ENCODE measurements at places on chromosomes 2 and 18.

- DNase-seq, result peak; percentile 70
Observed at GRCh38 chr2:106095478-106096298, 98.4 kb downstream of the UXS1 start.

DNA sequence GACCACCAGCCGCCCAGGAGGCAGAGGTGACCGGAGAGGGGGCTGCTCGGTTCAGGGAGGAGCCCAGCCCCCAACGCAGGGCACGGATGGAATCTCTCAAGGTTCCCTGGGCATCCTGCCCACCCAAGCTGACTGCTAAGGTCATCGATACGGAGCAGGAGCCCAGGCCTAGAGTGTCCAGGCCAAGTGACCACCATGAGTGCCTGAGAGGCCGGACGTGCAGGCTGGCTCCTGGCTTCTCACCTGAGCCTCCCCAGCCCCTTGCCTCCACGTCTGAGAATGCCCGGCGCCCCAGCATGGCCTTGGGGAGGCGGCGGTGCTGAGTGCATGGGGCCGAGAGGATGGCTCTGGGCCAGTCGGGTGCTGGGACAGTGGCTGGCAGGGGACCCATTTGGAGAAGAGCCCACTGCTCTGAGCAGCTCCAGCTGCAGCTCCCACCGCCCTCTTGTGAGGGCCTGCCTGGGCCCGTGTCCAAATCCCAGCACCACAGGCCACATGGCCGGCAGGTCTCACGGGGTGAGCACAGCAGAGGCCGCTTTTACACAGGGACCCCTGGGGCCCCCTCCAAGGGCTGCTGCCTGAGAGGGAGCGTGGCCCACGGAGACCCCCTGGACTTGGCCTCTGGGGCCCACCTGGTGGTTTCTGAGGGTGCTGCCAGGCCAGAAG, 102.8 kb upstream of the CTDP1 start:
- no peak for DNase-seq

DNA sequence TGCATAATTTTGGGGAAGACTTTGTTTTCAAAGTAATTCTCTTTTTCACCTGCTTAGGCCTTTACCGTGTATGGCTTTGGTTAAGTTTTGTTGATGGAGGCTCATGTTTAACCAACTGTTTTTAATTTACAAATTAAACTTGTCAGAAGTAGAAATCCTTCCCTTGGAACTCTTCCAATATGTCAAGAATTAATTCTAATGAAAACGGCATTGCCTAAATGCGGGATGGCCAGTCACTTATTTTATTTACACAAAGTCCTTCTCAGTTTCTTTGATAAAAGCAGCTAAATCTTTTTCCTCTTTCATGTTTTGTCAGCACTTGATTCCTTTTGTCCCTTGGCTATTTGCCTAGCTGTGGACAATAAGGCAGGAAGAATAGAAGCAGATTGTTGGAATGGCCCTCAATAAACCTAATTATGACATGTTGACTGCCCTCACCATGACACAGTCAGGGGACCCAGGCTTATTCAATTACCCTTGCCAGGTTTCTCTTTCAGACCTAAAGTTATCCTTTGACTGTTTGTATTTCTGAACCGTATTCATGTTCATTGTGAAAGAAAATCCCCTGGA, 26.3 kb downstream of the PAX3 start:
- no peak for DNase-seq

DNA sequence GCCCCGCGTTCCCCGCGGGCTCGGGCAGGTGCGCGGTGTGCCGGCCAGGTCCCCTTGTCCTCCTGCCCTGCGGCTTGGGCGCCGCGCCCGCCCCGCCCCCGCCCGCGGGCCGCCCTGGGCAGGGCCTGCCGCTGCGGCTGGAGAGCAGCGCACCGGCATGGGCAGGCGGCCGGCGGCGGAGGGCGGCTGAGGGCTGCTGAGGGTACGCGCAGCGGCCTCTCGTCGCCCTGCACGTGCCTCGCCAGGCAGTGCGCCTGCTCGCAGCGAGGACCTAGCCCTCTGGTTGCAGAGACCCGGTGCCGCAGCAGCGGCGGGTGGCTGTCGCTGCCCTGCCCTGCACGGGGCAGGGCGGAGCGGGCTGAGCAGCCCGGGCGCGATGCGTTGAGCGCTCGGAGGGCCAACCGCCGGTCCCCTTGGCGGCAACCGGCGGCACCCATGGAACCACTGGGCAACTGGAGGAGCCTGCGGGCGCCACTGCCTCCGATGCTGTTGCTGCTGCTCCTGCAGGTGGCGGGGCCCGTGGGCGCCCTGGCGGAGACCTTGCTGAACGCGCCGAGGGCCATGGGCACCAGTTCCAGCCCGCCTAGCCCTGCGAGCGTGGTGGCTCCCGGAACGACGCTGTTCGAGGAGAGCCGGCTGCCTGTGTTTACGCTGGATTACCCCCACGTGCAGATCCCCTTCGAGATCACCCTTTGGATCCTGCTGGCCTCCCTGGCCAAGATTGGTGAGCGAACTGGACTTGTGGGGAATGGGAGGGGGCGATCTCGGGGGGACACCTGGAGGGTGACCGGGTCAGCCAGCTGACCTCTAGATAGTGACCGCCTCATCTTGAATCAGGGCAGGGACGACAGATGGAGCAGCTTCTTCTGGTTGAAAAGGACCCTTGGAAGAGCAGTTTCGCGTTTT, at the start of gene SLC9A2:
SLC9A2 (plus strand) TSS at position 140 of the 906 bp plus-strand sequence; CDS start at position 436, 296 bp downstream.
- DNase-seq, result no peak

GRCh38 chr2:42960842-42961180, 168.4 kb upstream of the HAAO start:
- no peak for DNase-seq

DNA sequence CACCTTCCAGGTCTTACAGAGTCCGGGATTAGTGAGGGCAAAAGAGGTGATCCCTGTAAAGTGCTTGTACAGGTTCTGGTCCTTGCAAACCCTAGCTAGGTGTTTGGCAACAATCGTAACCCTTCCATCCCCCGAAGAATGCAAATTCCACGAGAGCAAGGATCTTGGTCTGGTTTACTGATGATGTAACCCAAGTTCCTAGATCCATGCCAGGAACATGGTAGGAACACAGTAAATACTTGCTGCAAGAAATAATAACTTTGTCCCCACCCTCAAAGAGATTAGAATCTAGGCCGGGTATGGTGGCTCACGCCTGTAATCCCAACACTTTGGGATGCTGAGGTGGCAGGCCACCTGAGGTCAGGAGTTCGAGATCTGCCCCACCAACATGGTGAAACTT, 6.8 kb upstream of the NEU2 start:
- no peak for DNase-seq

- peak; percentile 29 for DNase-seq
Observed at GRCh38 chr2:157777427-157777826, 98.7 kb downstream of the ACVR1 start.

DNA sequence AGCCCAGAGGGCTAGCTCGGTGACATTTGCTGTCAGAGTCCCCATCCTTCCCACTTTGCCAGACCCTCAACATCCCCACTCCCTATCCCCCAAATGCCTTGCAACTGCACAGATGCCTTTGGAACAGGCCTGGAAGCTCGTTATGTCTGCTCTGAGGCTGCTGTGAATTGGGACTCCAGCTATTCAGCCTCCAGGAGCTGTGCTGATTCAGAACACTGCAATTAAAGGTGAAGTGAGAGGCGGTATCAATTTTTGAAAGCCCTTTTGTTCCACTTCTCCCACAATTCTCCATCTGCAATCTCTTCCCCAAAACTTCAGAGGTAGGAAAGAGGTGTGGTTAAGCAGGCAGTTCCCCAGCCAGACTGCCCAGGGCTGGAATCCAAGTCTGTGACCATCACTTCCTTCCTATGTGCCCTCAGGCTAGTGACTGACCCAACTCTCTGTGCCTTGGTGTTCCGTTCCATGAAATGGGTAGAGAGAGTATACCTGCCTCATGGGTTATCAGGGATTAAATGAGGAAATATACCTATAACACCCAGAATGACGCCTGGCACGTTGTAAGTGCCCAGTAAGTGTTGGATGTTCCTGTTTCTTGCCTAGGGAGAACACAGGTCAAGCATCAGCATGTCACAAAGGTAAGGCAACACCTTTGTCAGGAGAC, 17.5 kb downstream of the NOSTRIN start:
- DNase-seq, result no peak

DNA sequence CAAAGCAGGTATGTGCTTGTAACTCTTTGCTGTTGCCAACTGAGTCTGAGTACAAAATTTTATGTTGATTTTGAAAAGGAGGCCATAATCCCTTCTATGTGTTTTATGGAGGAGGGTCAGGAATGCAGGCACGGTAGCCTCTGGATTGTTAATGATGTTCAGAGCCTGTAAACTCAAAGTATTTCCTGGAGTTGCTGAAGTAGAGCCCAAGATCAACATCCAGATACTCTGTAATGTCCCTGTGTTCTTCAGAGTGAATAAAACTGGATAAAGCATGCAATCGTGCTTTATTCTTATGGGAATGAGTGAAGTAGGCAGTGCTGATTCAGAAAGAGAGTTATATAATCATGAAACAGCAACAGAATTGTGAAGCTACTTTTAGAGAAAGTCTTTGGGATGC, 61.8 kb upstream of the CHRNA1 start:
- DNase-seq, result no peak

- no peak for DNase-seq
Observed at GRCh38 chr2:12064153-12064552, 317.7 kb downstream of the LPIN1 start.

DNA sequence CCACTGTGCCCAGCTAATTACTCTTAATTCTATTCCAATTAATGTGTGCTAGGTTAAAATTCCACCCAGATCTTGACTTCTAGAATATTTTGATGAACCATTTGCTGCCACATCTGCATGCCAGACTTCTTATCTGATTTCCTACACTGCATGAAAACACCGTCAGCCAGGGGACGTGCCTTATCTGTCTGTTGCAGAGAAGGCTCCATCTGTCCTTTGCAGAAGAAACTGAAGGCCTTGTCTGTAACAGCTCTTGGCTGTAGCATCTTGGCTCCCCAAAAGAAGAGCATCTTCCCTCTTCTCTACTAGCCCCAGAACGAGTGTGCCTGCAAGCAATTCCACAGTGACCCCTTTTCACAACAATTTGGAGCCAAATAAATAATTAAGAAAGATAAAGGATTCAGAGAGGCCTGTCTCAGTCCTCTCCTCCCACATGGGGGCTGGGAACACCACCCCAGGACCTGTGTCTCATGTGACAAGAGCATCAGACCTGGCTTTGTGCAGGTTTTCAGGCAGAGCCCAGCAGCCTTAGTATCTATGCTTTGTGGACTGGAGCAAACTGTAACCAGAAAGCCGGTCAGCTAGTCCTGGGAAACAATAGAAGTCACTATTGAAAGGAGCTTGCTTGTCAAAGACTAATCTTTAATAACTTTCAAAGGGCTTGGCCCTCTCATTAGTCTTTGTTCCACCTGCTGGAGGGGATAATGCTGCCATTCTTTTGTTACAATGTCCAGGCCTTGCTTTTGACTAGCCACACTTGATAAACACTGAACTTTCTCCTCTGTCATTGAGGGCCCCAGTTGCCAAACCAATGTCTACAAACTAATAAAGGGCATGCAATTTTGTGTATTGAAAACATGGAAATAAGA, 84.0 kb upstream of the NEUROD1 start:
- DNase-seq, result no peak

DNA sequence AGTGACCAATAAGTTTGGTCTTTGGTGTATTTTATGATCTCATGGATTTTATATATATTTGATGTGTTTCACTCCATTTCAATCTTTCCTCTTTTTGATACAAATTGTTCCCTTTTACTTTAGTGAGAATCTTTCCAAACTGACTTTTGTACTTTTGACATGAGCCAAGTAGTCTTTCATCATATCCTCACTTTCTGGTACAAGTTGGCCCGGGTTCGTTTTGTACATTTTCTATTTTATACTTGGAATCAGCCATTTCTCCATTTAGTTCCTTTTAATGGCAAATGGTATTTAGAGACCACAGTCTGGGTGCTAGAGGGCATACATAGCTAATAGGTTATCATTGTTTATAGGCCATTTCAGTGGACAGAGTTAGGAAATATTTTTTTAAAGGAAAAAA, 147.9 kb upstream of the MYO3B start:
- no peak for DNase-seq

DNA sequence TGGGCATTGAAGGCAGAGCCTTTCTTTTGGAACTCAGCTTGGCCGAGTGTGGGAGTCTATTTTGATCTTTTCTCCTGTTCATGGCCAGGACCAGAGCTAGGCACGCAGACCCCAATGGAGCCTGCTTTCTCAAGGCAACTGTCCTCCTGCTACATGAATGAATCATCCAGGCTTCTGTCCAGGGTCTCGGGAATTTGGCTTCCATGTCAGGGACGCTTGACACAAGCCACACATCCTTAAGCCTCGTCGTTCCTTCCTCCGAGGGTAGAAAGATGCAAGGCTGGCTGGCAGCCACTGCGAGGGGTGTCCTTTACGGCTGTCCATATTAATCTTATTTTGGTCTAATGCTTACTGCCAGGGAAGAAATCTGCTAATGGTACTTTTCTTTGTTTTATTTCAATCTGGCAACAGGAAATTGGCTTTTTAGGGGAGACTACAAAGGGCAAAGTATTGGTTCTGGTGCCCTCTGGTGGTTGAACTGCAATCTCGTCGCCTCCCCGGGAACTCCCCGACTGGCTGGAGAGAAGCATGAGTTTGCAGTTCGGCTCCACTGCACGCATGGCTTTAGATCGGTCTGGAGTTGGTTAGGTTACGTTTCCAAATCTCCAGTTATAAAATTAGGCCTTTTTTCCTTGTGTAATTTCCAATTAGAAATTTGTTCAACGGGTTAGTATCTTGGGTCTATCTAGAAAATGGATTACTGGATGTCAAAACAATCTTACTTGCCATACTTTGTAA, 135.2 kb downstream of the ALPK2 start:
- peak; percentile 49 for DNase-seq

GRCh38 chr2:124571836-124572235, 546.7 kb downstream of the CNTNAP5 start:
- DNase-seq, result no peak

DNA sequence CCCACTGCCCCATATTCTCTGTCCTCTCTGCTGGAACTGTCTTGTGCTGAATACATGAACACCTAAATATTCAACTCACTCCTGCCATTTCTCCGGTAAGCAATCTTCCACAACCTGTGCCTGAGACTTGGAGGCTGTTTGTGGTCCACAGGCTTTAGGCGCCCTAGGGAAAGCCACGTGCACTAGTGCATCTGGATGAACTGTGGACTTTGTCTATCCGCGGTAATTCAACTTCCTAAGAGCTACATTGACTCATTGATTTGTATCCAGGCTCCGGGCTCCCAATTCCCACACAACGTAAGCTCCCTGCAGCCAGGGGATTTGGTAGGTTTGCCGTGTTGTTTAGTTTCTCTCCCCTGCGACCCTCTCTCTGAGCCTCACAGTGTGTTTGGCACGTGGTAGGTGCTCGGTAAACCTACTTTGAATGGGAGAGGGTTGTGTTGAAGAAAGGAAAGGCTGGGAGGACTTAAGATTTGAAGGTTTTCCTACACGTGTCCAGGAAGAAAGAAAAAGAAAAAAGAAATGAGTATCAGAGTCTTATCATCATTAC, 718.2 kb downstream of the DPP10 start:
- no peak for DNase-seq

DNA sequence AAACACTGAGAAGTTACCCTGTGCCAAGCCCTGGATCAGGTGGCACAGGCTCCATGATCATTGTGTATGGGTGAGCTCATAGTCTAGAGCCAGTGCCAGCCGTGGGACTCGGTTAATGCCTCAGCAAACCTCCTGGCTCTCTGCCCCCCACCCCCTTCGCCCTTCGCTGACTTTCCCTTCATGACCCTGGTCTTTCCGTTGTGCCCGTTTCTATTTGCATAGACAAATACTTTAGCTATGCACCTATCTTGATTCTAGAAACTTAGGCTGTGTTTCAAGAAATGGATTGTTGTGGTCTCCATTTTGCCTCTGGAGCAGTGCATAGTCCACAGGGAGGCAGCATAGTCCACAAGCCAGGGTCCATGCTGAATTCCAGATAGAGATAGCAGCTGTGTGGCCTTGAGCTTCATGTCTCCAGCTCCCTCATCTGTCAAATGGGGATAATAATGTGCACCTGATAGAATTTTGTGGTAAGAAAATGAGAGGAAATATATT, 44.8 kb upstream of the KDM3A start:
- no peak for DNase-seq

GRCh38 chr2:168658706-168659105, 143.7 kb upstream of the NOSTRIN start:
- DNase-seq, result no peak
